ENCODE measurements at places on chromosomes 12 and 14.
A peak's percentile ranks its signal among the peaks of the same experiment; 100 is the strongest.

GRCh38 chr14:61736751-61737150 lies 25.5 kb upstream of the SNAPC1 start:
- no peak for DNase-seq

DNA sequence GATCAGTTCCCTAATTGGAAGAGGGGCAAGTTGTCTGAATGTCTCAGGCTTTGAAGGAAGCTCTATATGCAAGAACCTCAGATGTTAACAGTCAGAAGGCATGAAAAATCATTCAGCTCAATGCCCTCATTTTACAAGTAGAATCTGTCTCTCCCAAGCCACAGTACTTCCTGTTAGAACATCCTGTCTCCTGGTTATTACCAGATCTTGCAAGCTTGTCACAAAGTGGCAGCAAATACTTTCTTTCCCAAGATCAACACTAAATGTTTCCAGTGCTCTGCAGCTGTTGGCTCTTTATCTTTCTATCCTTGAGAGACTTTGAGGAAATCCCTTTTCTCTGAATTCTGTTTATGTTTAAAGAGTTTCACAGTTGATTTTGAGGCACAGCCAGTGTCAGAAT lies 235.5 kb downstream of the AKAP6 start:
- DNase-seq, result no peak

DNA sequence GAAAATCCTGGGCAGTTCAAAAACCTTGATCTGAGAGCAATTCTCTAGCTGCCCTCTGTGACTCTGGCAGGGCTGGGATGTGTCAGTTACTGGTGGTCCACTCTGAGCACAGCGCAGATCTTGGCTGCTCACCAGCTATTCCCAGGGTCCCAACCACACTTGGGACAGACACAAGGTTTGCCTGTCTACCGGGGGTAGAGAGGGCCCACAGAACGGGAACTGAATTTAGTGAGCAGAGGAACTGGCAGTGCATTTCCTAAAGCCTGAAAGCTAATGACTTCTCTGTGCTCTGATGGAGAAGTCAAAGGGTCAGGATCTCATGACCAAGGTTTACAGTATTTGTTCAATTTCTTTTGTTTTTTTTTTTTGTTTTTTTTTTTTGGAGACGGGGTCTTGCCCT lies 2.6 kb downstream of the PDE6H start:
- no peak for DNase-seq

DNA sequence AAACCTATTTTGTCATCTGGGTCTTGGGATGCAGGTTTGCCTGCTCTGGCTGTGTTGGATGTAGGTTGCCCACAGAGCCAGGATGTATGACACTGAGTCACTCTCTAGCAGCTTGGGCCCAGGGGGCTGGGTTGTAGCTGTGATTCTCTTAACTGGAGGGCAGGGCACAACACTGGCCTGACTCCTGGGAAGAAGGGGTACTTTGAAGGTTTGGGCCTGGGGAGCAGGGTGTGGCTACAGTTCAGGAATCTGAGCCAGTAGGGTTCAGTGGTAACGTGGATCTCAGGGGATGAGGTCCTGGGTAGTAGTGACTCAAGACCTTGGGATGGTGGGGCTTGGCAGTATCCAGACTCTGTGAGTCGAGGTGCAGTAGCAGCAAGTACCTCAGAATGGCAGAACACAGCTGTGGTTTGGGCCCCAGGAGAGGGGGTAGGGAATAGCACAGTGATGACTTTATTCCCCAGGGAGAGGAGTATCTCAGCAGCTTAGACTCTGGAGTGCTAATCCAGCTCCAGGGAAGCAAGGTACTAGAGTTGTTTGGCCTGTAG lies 25.7 kb downstream of the TBC1D15 start:
- DNase-seq, result no peak

DNA sequence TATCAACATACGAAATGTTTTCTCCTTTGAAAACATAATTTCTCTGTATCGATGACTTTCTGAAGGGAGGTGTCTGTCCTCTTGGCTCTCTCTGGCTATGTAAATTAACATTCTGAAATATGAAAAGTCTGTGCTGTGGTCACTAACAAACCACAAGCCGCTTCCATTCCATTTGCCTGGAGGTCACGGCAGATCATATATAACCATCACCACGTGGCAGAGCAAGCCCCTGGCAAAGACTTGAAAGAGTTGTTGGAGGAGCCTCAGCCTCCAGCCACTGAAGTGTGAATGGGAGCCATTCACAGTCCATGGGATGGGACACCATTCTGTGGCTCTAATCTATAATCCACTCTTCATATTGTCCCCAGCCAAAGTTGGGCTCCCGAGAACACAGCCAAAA lies 39.6 kb downstream of the CDKL1 start:
- DNase-seq, result no peak

DNA sequence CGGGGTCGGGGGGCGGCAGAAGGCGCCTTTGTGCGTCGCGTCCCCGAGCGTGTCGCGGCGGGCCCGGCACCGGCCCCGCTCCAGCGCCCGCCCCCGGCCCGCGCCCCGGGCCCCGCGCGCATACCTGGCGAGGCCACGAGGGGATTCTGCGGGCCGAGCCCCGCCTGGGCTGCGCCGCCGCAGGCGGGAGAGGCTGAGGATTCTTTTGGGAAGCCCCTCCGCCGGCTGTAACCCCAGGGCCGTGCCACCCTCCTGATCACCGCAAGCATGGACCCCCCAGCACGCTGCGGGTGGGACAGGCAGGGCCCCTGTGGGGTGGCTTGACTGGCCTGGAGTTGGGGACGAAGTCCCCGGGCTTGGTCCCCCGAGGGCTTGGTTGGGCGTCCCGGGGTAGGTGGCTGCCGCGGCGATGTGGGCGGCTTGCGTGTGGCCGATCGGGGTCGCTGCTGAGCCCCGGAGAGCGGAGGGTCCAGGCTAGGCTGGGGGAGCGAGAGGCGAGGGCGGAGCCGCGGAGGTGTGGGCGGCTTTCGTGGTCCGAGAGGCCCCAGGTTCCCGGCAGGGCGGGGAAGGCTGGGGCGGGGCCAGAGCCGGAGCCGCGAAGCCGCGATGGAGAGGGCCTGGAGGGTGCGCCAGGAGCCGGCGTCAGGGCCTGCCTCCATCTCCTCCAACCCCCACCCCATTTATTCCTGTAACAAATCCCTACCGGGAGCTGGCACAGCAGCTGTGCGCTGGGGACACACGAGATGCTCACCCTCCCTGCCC lies 28.4 kb upstream of the GPR132 start:
- DNase-seq, result peak; percentile 86

- DNase-seq, result no peak
Observed at GRCh38 chr12:31519511-31519910, 71.4 kb downstream of the DENND5B start.
